ENCODE measurements at places on chromosomes 1 and 21.

DNA sequence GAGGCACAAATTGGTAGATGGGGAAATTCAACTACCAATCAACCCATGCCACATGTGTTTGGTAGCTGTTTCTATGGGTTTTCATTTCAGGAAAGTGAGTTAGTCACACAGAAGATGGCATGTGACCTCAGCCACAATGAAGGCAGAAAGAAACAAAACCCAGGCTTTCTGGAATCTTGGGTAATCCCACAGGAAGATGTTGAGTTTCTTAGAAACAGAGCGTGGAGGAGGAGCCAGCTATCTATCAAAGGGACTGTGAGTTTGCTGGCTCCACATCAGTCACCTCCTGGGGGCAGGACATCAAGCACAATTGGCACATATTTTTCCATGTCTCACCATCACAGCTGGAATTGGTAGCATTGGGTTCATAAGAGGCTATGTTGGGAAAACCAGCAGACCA is 188.9 kb upstream of the PLXNA2 start:
- DNase-seq: no peak

- no peak for DNase-seq
These were observed 24.0 kb upstream of the CDK18 start for GRCh38 chr1:205480349-205480985.

- DNase-seq: no peak
These were observed 13.9 kb upstream of the BCAR3 start for GRCh38 chr1:93695411-93696005.

DNA sequence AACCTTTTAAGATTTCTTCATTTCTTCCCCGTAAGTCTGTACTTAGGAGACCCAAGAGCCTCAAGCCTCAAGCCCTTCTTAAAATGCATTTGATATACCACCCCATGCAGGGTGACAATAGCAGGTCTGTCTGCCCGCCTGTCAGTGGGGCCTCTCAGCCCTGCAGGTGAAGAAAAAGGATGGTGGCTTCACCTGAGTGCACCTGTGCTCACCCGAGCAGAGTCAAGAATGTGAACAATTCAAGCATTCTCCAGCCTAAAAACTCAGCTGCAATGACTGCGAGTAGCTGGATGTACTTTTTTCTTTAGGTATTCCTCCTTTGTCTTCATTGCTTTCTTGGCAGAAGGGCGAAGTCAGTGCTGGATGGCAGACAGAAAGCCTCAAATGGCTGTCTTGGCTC is 203.3 kb downstream of the LMX1A start:
- no peak for DNase-seq

- DNase-seq: no peak
These were observed 109.5 kb downstream of the KCNK1 start for GRCh38 chr1:233723387-233723786.

DNA sequence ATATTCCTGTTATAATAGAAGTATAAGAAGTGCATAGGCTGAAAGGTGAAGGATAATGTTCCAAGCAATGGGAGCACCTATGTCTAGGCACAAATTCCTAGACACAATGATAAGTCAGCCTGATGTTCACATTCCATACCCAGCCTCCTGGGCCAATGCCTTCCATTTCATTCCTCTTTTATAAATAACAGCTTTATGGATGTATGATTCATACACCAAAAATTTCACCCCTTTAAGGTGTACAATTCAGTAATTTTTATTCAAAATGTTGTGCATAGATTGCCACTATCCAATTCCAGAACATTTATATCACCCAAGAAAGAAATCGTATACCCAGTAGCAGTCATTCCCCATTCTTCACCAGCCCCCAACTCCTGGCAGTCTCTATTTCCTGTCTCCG is 118.8 kb downstream of the BRINP2 start:
- DNase-seq: no peak

GRCh38 chr1:72284348-72285073 is 2.2 kb upstream of the NEGR1 start:
- DNase-seq: peak; percentile 49

- peak; percentile 68 for DNase-seq
These were observed 5.6 kb upstream of the FAM131C start for GRCh38 chr1:16078925-16079656.

DNA sequence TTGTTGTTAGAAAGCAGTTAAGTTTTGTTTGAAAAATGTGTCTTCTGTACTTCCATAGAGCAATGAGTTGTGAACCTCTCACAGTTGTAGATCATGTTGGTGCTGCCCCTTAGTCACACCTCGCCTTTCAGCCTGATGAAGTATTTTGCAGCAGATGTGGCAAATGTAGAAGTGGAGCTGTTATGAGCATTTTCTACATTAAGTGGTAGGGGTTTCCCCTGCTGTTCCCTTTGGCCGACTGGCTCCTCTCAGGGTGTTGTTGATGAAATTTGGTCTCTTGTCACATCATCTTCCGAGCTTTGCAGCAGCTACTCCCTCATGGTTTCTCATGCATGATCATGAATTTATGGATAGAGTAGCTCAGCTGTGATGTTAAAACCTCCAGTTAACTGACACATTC is 33.6 kb upstream of the DENND1B start:
- no peak for DNase-seq

- DNase-seq: no peak
These were observed 76.4 kb downstream of the EVI5 start for GRCh38 chr1:92708368-92708950.

GRCh38 chr1:46478721-46479485 is 10.7 kb upstream of the DMBX1 start:
- DNase-seq: no peak

GRCh38 chr1:204923201-204923600 is 52.5 kb downstream of the NFASC start:
- DNase-seq: no peak

GRCh38 chr1:177591155-177591554 is 378.7 kb downstream of the SEC16B start:
- DNase-seq: no peak

GRCh38 chr1:164802529-164803282 is 243.7 kb downstream of the PBX1 start:
- DNase-seq: no peak

DNA sequence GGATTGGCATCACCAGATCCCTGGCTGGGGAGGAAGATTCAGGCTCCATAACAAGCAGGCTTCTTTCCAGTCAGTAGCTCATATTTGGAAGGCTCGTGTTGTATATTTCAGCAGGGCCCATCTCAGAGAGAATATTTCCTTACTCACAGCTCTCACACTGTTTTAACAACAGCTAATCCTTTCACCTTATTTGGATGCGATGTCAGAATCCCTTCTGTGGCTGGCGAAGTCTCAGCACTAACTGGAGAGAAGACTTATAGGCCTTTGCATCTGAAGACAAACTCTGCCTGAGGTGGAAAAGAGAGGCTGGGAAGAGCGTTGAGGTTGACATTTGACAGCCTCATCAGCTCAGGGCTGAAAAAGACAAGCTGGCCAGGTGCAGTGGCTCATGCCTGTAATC is 47.2 kb upstream of the CAPZB start:
- DNase-seq: no peak

DNA sequence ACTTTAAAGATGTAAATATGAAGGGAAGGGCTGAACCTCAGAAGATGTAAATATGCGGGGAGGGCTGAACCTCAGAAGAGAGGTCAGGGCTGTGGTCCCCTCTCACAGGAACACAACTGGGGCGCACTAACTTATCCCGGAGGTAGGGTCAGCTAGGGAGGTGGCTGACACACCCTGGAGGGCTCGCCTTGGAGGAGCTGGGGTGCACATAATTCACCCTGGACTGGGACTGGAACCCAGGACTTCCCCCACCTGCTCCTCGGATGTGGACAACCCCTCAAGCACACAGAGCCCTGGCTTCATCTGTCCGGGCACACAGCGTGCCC is 13.9 kb upstream of the TTC39A start:
- no peak for DNase-seq

DNA sequence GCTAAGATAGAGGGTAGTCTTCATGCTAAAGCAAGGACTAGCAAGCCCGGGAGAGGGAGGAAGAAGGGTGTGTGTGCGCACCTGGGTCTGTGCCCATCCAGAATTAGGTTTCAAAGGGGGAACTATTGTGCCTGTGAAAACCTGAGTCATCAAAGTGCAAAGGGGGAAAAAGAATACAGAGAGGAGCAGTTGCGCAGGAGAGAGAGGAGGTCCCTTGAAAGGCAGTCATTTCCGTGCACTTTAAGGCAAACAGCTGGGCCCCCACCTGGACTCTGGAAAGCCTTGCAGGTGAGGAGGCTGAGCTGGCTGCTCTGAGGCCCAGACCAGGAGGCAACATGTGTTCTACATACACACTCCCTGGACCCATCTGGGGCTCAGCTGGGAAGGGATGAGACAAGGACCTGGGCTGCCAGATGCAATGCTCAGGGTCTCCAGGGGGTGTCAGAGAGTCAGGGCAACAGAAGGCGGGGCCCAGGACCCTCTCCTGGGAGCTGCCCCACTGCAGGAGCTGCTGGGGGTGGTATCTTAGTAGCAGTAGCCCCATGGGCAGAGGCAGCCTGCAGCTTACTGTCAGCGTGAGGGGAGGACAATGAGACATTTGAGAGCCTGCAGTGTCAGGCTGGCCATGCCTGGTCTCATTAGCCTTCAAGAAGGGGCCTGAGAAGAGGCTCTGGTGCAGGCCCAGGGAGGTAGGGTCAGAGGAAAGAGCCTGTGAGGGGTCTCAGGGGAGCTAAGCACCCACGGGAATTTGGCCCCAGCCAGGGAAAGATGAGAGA is 14.3 kb downstream of the PROK1 start:
- DNase-seq: no peak

GRCh38 chr1:20731057-20731991 is 1.2 kb downstream of the SH2D5 start:
- no peak for DNase-seq

GRCh38 chr1:243712941-243713340 is 137.1 kb downstream of the AKT3 start:
- DNase-seq: peak; percentile 56

GRCh38 chr1:185939142-185939541 is 205.0 kb downstream of the HMCN1 start:
- no peak for DNase-seq

DNA sequence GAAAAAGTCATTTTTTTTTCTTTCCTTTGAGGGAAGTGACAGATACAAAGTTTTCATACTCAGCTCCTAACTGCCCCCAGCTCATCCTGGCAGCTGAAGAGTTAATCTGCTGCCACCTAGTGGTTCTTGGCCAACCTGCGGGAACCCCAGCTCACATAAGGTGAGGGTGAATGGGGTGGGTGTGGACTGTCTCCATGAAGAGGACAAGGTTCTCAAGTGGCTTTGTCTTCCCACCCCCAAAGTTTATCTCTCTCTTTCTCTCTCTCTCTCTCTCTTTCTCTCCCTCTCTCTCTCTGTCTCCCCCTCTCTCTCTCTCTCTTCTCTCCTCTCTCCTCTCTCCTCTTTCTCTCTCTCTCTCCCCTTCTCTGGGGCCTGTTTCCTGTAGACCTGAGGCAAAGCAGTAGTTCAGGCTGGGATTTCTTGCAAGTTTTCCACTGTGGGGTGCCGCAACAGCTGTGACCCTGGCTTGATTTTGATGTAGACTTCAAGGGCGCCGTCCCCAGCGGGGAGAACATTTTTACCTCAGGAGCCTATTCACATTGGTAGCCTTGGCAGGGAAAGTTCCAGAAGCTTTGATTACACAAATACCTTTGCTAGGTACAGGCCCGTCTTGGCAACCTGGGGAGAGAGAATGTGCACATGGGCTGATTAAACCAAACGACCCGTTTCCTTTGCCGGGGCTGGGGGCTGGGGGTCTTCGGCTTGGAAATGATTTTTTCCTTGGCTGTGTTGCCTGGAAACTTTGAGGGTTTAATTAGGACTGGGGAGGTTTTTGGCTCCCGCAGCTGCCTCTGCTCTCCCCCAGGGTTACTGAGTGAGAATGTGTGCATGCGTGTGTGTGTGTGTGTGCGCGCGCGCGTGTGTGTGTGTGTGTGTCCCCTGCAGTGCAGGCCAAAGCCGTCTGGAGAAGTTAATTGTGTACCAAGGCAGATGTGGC is 135.9 kb downstream of the TM2D1 start:
- peak; percentile 47 for DNase-seq

- DNase-seq: peak; percentile 49
These were observed 38.6 kb upstream of the COX20 start for GRCh38 chr1:244796719-244797406.

GRCh38 chr1:13950637-13951036 is 250.6 kb downstream of the PRDM2 start:
- DNase-seq: no peak

DNA sequence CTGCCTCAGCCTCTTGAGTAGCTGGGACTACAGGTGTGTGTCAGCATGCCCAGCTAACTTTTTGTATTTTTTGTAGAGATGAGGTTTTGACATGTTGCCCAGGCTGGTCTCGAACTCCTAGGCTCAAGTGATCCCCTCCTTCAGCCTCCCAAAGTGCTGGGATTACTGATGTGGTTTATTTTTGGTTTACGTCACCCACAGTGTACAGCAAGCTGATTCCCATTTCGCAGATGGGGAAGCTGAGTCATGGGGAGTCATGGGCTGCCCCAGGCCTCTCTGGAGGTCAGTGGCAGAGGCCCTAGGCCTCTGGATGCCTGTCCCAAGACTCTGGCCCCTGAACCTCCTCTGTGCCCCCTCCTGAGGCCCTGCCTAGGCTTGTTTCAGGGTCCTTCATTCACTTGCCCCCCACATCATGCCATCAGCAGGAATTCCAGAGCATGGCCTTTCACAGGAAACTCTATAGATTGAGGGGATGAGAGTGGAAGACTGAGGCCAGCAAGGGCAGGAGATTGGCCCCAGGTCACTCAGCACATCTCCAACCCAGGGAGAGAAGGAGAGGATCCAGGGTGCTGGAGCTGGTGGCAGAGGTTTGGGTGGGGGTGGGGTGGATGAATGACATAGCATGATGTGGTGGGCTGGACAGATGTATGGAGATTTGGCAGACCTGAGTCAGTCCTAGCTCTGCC is 266.0 kb downstream of the PTPRU start:
- no peak for DNase-seq

GRCh38 chr1:150233359-150234308 is 2.3 kb downstream of the ANP32E start:
- no peak for DNase-seq

DNA sequence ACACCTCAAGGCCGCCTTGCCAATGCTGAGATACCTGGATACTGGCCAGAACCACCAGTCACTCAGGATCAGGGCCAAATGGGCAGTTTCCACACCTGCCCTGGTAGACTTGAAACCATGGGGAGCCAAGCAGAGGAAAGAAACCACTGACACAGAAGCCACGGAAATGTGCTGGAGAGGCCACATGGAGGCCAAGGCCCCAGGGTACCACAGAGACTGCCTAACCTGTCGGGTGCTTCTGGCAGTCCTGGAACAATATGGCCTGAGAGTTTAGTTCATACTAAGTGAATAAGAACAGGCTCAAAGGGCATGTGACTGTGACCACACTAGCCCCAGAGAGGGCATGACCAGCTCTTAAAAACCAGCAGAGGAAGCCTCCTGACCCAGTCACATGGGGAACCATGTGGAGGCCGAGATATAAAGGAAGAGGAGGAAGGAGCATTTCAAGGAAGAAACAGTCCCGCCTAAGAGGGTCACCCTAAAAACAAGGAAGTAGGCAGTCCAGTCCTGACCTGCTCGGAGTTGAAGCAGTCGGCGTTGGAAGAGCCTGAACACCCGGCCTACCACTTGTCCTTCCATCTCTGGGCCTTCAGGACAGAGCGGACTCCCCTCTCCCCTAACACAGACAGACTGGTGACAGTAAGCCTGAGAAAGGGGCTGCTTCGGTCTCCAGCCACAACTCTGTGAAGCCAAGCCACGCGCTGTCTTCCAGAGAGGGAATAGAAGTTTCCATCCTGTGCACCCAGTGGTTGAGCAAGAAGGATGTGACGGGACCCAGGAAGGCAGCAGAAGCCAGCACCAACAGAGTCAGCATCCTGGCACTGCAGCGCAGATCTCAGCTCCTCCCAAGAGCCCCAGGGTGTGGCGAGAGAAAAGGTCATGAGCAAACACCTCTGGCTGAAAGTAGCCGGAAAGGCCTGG is at the start of gene DENND2D:
Gene DENND2D, minus strand, starts transcription at position 766 of the 921 bp plus-strand sequence. Its CDS starts 187 bp downstream, at position 579.
- no peak for DNase-seq
